ENCODE measurements at places on chromosomes 7 and 10.

DNA sequence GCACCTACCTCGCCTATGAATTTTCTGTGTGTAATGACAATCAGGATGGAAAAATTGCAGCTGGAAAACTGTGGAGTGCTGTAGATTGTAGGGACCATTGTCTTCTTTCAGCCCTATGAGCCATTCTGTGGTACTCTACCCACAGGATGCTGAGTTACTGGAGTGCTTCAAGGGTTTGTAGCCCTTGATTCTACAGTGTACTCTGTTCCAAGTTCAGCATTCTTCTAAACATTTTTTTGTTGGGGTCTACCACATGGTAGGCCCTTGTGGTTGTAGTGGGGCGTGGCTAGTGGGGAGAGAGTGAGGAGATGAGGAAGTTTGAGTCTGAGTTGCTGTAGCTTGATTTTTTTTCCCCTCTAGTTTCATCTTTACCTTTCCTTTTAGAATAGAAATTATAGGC, 33.5 kb downstream of the REEP3 start:
- DNase-seq = no peak

DNA sequence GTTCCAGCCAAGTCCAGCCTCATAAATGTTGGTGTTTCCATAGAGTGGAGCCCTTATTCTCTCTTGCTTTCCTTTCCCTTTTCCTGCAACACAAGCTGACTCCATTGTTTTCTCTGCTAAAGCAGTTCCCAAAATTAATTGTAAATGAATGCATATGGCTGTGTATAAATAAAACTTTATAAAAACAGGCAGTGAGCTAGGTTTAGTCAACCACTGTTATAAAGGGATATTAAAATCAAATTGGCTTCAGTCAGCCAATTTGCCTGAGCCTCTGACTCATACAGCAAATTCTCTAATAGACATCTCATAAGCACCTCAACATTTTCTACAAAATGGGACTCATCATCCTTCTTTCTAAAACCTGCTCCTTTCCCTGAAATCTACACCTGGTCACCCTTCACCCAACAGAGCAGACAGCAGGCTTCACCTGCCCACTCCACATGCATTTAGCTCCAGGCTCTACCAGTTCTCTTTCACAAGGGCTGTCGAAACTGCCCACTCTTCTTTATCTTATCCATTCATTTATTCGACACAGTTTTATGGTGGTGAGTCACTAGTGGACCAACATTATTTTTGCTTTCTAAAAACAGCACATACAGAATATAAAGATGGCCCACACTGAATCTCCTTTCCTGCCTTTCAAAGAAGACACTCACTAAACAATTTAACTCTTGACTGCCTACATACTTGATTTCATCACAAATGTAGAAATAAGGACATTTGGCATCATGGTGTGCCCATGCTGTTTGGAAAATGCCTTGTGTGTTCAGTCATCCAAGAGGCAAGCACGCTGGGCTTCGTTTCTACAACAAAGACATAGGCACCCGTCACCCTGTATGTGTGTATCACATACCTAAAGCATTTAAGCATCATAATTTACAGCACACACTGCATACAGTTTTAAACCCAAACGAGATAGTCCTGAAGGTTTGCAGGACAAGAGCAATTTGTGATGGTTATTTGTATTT, 74.6 kb upstream of the C7orf33 start:
- DNase-seq = no peak

DNA sequence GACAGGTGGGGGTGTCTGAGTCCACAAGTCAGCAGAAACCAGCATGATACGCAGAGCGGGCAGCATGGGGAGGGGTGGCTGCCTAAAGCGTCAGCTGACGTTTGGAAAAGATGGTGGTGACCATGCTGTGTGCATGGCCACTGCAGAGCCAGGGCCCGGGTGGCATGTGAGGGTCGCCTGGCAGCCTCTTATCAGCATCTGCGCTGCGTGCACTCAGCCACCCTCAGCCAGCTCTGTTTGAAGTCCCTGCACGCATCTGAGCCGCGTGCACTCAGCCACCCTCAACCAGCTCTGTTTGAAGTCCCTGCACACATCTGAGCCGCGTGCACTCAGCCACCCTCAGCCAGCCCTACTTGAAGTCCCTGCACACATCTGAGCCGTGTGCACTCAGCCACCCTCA, 61.5 kb downstream of the WDR37 start:
- peak; percentile 9 for DNase-seq

DNA sequence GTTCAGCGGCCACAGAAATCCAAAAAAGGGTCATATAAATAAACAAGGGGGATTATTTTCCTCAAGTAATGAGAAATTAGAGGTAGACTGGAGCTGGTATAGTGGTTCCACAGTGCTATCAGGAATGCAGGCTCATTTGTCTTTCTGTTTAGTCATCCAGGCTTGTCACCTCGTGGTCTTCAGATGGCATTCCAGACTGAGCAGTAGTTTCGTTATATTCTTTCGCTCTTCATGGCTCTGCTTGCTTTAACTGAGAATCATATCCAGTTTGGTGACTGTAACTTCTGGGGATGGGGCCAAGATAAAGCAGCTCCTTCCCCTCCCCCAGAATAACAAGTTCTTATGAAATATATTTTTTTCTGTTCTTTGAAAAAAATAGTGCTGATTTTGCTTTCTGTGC, 9.5 kb downstream of the ANKIB1 start:
- DNase-seq = no peak

GRCh38 chr10:72162978-72163377, 52.8 kb upstream of the ANAPC16 start:
- DNase-seq = peak; percentile 17
